CD4-positive, alpha-beta T cell treated with Interleukin-1 beta for 1 hour (primary cell): ENCODE measurements at places on chromosomes 5 and 9.

DNA sequence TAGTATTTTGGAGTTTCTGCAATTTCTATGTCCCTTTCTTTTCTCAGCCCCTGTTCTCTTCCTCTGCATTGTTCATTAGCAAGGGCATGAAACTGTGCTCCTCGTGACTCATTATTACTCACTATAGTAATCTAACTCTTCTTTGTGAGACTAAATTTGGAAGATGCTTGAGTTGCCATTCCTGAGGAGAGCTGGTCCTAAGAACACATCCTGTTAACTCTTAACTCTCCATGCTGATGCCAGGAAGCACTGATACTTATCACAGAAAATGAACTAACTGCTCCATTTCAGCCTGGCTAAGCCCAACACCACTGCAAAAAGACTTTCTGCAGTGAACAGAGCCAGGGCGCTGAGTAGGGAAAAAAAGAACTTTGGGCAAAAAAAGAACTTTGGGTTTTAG lies 10.6 kb upstream of the CSNK1A1 start:
- no peak for DNase-seq

DNA sequence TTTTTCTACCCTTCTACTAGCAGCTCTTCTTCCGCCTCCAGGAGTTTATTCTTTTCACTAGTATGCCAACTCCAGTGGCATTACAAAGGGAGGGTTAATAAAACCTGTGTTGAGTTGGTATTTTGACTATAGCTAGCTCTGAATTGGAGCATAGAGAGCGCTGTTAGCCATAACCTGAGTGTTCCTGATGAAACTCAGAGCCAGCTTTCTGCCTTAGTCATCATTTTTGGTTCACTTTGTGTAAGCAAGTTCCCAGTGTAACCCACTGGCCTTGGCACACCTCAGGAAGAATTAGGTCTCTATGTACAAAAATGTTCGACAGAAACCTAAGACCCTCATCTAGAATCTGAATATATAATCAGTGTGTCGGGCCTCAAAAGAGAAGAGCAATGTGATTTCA lies 238.9 kb downstream of the NR3C1 start:
- DNase-seq, result no peak

DNA sequence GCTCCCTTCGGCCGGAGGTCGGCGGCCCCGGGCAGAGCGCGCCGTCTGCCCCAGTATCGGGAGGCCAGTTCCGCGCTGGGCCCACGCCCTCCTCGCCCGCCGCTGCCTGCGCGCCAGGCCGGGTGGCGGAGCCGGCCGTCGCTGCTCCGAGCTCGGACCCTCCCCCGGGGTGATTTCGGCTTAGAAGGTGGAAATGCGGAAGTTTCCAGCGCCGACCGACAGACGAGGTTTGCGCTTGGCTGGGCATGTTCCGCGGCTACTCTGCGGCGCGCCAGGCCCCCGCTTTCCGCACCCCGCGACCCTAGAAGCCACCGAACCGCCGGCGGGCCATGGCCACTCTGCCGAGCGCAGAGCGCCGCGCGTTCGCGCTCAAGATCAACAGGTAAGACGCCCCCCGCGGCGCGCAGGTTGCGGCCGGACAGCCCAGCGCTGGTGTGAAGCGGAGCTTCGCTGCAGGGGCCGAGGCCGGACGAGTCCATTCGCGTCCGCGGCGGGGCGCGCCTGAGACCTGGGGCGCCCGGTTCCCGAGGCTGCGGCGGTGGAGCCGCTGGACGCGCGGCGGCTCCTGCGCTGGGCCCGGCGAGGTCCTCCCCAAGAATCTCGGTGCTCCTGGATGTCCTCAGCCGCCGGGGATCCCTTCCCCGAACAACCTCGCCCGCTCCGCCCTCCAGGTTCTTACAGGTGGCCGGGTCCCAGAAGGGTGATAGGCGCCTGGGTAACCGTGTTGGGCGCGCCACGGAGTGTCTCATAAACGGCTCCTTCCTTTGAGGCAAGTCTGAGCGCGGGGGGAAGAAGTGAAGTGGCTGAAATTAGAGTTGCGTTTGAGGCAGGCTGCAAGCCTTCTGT lies at the start of gene DOCK8:
DOCK8 (plus strand) TSS at position 218 of the 846 bp plus-strand sequence; CDS start at position 330, 112 bp downstream.
- peak; percentile 76 for DNase-seq

DNA sequence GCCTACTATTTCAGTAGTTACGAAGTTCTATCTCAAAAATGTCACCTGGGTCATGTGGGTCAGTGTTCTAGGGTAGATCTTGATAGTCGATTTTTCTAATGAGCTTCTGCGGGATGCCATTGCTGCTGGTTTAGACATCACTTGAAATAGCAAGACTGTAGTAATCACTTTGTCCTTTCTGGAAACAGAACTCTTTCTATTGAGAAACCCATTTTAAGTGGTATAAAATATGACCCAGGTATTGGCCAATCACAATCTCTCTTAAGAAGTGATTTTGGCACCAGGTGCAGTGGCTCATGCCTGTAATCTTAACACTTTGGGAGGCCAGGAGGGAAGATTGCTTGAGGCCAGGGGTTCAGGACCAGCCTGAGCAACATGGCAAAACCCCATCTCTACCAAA lies 17.6 kb downstream of the ARRDC3 start:
- DNase-seq, result no peak

DNA sequence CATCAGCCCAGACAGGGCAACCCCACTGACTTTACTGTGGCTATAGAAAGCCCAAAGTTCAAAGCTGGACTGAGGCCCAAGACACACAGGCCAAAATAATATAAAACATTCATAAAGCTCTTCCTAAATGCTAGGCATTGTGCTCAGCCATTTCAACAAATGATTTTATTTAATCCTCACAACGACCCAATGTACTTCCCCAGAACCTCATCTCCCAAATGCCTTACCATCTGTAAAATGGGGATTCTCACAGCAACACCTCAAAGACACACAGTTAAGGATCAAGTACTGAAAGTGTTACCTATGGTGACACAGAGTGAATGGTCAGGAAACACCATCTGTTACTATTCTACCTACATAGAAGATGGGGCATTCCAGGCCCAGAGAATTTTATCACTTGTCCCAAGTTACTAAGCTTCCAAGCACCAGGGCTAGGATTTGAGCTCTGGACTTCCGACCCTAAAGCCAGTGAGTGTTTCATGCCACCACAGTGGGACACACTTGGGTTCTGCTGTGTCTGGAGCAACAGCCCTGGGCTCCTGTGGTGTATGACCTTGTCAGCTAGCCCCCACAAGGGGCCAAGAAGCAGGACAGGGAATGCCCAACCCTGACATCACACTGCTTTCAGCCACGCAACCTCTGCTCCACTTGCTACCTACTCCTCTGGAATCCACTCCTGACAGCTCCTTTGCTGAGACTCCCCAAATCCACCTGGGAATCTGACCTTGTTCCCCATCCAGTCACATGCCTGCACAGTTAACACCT lies 15.1 kb downstream of the SHB start:
- DNase-seq, result no peak

GRCh38 chr5:117461403-117461802 lies 886.8 kb upstream of the SEMA6A start:
- DNase-seq, result no peak

DNA sequence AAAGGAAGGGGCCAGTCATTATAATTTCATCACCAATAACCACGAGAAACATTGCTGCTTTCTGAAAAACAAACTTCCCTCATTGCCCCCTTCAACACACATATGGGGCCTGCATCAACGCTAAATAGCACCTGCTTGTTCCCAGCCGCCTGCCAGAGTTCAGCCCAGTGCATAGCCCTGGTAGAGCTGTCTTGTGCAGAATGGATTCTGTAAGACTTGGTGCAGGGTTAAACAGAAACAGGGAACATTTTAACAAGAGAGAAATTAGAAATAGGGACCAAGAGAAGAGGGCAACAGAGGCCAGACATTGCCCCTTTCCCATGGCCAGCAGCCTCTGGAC lies 56.7 kb downstream of the UBE2QL1 start:
- no peak for DNase-seq

DNA sequence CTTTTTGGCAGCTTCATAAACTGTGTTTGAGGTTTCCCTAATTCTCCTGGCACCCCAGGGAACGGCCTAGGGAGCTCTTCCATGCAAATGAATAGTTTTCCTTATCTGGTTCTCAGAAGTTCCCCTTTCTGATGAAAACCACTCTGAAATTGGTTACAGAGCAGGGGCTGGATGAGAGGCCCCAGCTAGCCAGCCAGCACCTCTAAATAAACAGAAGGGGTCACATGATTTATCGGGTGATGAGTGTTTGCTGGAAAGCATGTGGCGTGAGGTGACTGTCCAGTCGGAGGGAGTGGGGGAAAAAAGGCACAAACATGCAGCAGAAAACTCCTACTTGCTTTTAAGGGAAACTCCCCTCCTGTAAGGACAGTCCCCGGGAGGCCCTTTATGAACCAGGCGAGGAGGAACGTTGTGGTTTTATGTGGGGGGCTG lies 261.2 kb upstream of the ANKRD55 start:
- no peak for DNase-seq

DNA sequence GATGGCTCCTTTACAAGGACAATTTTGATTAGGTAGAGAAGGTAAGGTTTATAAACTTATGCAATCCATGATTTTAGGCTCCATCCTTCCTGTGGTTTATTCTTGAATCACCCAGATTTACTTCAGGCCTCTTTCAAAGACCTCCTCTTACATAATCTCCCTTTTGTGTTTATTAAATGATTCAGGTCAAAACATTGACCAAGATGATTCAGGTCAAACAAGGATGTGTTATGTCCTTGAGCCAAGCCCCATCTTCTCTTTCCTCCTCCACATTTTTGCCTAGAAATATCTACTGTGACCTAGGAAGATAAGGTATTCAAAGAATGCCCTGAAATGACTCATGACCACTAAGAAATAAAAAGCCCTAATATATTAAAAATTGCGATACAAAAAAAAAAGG lies 31.8 kb upstream of the TLR4 start:
- DNase-seq, result no peak

DNA sequence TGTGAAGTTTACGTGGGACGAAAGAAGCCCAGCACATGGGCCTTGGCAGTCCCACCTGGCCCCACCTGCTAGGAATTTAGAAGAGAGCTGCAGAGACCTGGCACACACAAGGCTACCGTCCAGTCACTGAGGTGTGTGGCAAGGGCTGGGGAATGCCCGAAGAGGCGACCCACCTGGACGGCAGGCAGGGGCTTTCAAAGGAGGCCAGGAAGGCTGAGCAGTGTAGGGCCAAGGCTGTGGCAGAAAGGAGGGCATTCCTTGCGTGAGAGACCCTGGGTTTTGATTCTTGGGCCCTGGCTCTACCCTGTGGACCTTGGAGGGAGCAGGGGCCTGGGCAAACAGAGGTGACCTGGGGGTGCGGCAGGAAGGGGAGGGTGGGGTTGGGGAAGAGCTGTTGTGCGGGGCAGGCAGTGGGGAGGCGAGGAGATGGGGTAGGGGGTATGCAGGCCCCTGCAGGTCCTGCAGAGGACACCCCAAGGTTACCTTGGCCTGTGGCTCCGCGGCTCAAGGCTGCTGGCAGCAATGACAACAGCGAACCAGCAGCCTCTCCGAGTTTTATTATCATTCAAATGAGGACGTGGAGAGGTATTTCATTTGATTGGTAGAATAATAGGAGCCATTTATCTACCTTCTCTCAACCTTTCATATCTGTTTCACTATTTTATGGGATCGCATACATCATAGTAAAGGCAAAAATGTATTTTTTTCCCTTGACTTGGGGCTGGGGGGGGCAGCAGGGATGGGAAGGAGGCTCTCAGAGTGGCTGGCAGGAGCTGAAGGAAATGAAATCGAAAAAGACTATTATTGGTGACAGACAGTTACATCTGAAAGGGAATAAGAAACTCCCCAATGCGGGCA lies 24.8 kb downstream of the TSPAN17 start:
- DNase-seq, result no peak

DNA sequence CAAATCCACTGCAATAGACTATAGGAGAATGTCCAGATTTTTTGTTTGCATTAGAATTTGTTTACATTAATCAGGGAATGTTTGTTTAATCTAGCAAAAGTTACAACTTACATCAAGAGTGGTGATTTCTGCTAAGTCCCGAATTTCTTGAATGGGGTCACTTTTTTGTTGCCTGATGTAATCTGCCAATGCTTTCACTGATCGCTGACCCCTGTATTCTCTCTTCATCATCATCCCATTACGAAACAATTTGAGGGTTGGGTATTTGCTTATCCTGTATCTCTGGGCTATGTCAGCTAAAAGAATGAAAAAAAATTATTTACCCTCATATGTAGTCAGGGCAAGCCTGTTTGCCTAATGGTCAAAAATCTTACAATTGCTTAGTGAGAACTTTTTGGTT lies 76.9 kb downstream of the ERP44 start:
- DNase-seq, result no peak

DNA sequence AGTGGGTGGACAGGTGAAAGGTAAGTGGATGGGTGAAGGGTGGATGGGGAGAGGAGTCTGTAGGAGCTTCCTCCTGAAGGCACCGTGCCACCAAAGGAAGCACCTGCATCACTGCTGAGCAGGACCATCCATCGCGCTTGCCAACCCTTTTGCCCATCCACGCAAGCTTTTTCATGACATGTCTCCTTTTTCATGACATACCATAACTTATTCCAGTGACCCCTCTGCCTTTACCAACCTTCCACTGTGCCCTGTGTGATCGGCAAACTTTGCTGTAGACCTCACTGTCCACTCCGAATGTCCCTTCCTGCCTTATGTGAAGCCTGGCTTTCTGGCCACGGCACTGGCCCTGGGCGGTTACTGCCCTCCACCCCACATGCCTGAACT lies 13.4 kb downstream of the FLT4 start:
- no peak for DNase-seq

- DNase-seq, result no peak
Measured at GRCh38 chr5:176630681-176631222, 277 bp downstream of the EIF4E1B start.

- DNase-seq, result no peak
Measured at GRCh38 chr9:16688814-16689213, 181.7 kb downstream of the BNC2 start.

- no peak for DNase-seq
Measured at GRCh38 chr9:4879115-4879558, 86.4 kb downstream of the RCL1 start.

GRCh38 chr5:160310140-160310539 lies 2.2 kb downstream of the CCNJL start:
- no peak for DNase-seq

GRCh38 chr5:116529615-116530014 lies 45.0 kb downstream of the SEMA6A start:
- no peak for DNase-seq

DNA sequence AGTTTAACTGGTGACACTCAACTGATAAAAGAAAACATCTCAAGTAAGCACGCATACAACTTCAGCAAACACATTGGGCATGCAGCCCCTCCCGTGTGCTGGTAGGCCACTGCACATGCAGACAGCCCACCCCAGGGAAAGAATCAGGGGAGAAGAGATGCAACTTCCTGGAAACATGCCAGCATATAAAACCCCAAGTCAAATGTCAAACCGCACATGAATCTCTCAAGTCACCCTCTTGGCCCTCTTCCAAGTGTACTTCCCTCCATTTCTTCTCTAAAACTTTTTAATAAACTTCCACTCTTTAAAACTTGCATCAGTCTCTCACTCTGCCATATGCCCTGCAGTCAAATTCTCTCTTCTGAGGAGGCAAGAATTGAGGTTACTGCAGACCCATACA lies 732.7 kb downstream of the SEMA5A start:
- DNase-seq, result no peak

- DNase-seq, result no peak
Measured at GRCh38 chr5:111434800-111435199, 77.5 kb downstream of the STARD4 start.

GRCh38 chr5:30574761-30575160 lies 618.7 kb upstream of the CDH6 start:
- DNase-seq, result no peak
